ENCODE measurements at places on chromosomes 5 and 9. TPM values are rescaled to one million over a fixed set of nuclear protein-coding genes. Genes with fewer than 3 reads are reported as not detected.
A peak's percentile ranks its signal among the peaks of the same experiment; 100 is the strongest.

GRCh38 chr5:1875843-1876659 lies 6.7 kb downstream of the IRX4 start:
- H3K27ac ChIP-seq, result no peak overlapping the region
- H3K4me1 ChIP-seq, result peaks cover 3% of the 10 kb centered on the region
- peak overlapping the region; percentile 11 for H3K4me3 ChIP-seq
- H3K36me3 ChIP-seq, result no peaks in the 10 kb centered on the region
- peaks cover 88% of the 10 kb centered on the region for H3K27me3 ChIP-seq
- DNase-seq, result peak; percentile 76

GRCh38 chr5:97363577-97363976 lies 180.5 kb upstream of the RIOK2 start:
- H3K36me3 ChIP-seq, result no peaks in the 10 kb centered on the region
- DNase-seq, result no peak
- H3K27me3 ChIP-seq, result no peaks in the 10 kb centered on the region
- peaks cover 6% of the 10 kb centered on the region for H3K4me1 ChIP-seq

DNA sequence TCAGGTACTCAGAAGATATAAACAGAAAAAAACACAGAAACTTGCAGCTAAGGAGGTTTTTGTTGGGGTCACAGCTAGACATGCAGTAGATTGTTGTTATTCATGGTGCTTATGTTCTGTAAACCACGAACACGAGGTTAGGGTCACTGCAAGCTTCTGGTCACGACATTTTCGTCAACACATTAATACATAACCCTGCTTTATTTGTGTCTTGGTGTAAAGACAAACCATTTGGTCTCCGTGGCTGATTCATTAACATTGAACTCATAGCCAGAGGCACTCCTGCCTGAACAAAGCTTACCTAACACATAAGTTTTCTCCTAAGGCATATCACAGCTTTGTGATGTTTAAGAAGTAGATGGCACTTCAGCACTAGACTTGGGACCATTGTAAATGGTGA lies 16.9 kb downstream of the TEK start:
- DNase-seq, result no peak
- H3K27ac ChIP-seq, result no peak overlapping the region
- no peak overlapping the region for H3K4me3 ChIP-seq
- no peaks in the 10 kb centered on the region for H3K4me1 ChIP-seq
- H3K36me3 ChIP-seq, result no peaks in the 10 kb centered on the region

- no peaks in the 10 kb centered on the region for H3K27me3 ChIP-seq
- DNase-seq, result no peak
- no peak overlapping the region for H3K4me3 ChIP-seq
- no peaks in the 10 kb centered on the region for H3K36me3 ChIP-seq
- H3K4me1 ChIP-seq, result peaks cover 4% of the 10 kb centered on the region
- H3K27ac ChIP-seq, result no peak overlapping the region
Observed at GRCh38 chr5:125552486-125552885, 806.0 kb upstream of the ZNF608 start.

DNA sequence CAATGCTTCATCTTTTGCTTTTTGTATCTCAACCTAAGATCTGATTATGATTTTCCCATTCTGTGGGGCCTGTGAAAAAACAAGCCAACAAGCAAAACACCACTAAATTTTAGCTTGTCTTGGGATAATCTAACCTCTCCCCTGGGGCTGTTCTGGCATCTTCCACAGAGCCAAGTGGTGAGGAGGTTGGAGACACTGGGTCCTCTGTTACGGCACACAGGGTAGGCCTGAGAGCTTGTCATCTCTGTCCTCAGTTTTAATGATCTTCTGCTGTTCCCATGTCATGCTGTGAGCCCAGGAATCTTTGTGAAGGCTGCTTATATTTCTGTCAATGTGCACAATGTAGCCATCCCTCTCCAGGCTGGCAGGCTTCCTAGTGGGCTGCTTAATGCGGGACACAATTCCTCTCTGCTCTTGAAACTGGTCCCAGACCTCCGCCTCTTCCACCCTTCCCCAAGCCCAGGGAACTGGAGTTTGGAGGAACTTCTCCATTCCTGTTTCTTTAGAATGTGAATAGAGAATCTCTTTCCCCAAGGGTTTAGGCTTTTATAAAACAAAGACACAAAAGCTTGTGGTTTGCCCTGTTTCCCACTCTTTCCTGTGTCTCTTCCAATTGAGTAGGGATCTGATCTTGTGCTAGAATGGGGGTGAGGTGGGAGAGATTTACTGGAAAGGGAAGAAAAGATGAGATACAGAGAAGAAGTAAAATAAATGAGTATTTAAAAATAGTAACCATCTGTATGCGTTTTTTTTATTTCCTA lies 30.9 kb upstream of the SEMA6A start:
- H3K4me1 ChIP-seq, result peaks cover 5% of the 10 kb centered on the region
- DNase-seq, result no peak
- no peak overlapping the region for H3K4me3 ChIP-seq
- H3K27me3 ChIP-seq, result no peaks in the 10 kb centered on the region

- no peaks in the 10 kb centered on the region for H3K27me3 ChIP-seq
- no peak for DNase-seq
- H3K27ac ChIP-seq, result no peak overlapping the region
- H3K36me3 ChIP-seq, result no peaks in the 10 kb centered on the region
- H3K4me1 ChIP-seq, result no peaks in the 10 kb centered on the region
Observed at GRCh38 chr5:149235841-149236240, 35.8 kb upstream of the AFAP1L1 start.

The PCDHGB7 gene
- 9.5 TPM for total RNA-seq

The PDE6A gene
- not detected for total RNA-seq

The CCDC183 gene
- total RNA-seq, result 1.6 TPM

The ZNF879 gene
- total RNA-seq, result 3.9 TPM
